ENCODE measurements at places on chromosomes 11 and 22.
A peak's percentile ranks its signal among the peaks of the same experiment; 100 is the strongest.

DNA sequence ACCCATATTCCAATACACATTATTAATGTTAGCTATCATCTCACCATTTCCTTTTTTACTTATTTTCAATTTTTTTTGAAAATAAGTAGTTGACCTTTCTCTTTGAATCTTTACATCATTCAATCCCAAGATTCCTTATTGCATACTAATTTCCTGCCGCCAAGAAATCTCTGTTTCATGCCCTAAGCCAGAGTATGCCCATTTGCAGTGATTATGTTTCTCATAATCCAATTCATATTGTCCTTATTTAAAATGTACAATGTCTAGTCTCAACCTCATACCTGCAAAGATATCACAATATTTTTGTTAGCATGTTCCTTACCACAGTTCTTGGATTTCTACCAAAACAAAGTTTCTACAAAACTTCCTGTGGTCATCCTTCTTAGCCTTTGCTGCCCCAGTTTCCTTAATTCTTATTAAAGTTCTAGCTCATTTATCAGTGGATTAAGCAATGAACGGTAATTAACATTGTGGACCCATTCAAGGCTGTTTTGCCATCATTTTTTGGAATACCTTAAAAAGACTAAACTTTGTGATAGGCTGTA, 75.3 kb downstream of the CD44 start:
- no peak for DNase-seq

- DNase-seq = peak; percentile 94
Observed at GRCh38 chr11:78715639-78716311, 141.1 kb upstream of the NARS2 start.

DNA sequence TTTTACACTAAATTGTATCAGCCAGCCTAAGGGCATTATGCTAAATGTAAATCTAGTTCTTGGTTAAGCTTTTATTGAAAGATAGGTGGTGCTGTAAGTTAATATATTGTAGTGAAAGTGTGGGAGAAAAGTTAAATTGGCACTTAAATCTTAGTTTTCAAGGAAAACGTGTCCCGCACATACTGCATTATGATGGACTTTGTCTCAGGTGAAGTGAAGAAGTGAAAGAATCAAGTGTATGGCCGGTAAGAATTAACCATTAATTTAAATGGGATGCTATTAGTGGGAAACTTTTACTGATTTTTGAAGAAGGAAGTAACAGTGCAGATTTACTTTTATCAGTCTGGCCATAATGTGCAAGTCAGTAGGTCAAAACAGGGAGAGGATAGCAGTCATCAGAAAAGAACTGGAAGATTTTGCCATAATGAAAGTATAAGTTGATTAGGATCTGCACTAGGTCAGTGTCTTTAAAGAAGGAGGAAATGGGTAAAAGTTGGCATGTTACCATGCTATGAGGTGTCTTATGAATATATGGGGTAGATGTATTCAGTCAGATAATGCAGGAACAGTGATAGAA, 81.6 kb downstream of the PDHX start:
- no peak for DNase-seq

DNA sequence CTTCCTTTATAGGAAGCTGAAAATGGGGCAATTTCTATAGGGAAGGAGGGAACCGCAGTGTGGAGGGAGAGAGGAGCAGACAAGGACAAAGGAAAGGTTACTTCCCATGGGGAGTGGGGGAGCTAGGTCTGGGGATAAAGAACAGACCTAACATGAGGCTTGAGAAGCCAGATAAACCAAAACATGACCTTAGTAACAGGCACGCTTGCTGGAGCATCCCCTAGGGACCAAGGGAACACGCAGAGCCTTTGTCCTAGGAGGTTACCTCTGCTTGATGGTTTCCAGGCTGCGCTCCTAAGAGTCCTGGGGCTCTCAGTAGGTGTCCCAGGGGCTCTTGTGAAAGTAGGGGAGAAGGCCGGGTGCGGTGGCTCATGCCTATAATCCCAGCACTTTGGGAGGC, 271.4 kb upstream of the NCAM1 start:
- no peak for DNase-seq

- DNase-seq = no peak
Observed at GRCh38 chr11:95086151-95086550, 3.5 kb upstream of the ENDOD1 start.

- peak; percentile 25 for DNase-seq
Observed at GRCh38 chr11:36311926-36312595, 16.0 kb downstream of the PRR5L start.

DNA sequence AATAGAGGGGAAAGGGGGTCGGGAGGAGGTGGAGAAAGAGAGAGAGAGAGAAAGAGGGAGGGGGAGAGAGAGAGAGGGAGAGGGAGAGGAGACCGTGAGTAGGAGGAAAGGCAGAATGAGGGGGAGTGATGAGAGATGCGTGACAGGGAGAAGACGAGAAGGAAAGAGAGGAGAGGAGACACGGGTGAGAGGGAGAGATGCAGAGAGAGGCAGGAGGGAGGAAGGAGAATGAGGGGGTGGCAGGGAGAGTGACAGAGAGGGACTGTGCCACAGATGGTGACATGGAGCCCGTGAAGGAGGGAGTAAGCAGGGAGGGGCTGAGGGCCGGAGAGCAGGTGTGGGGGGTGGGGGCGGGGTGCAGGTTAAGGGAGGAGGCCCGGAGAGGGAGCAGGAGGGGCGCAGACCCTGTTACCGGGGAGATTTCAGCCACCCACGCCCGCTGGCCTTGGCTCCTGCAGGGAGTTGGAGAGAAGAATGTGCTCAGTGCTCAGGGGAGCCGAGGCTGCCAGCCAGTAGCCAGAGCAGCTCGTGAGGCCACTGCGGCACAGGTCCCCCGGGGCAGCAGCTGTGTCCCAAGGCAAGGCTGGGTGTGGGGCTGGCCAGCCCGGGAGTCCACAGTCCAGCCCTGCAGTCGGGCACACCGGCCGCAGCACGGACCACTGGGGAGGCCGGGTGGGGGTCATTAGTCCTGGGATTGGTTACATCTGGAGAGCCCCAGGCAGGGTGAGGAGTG, at the start of gene SSTR3:
SSTR3 (minus strand) TSS at position 304 of the 733 bp plus-strand sequence. CDS start 4,674 bp downstream, outside the sequence.
- DNase-seq = no peak

- no peak for DNase-seq
Observed at GRCh38 chr11:118703563-118704106, 24.2 kb upstream of the TREH start.

- DNase-seq = no peak
Observed at GRCh38 chr22:20423906-20424551, 13.6 kb downstream of the SCARF2 start.

DNA sequence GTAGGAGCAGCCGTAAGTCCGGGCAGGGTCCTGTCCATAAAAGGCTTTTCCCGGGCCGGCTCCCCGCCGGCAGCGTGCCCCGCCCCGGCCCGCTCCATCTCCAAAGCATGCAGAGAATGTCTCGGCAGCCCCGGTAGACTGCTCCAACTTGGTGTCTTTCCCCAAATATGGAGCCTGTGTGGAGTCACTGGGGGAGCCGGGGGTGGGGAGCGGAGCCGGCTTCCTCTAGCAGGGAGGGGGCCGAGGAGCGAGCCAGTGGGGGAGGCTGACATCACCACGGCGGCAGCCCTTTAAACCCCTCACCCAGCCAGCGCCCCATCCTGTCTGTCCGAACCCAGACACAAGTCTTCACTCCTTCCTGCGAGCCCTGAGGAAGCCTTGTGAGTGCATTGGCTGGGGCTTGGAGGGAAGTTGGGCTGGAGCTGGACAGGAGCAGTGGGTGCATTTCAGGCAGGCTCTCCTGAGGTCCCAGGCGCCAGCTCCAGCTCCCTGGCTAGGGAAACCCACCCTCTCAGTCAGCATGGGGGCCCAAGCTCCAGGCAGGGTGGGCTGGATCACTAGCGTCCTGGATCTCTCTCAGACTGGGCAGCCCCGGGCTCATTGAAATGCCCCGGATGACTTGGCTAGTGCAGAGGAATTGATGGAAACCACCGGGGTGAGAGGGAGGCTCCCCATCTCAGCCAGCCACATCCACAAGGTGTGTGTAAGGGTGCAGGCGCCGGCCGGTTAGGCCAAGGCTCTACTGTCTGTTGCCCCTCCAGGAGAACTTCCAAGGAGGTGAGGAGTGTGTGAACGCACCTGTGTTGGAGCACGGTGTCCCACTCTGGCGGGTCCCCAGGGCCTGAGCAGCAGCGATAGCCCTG, at the start of gene TAGLN:
TAGLN (plus strand) TSS at position 318 of the 863 bp plus-strand sequence. CDS start 3,644 bp downstream, outside the sequence.
- DNase-seq = no peak

GRCh38 chr22:32752816-32753520, 48.5 kb upstream of the TIMP3 start:
- no peak for DNase-seq

DNA sequence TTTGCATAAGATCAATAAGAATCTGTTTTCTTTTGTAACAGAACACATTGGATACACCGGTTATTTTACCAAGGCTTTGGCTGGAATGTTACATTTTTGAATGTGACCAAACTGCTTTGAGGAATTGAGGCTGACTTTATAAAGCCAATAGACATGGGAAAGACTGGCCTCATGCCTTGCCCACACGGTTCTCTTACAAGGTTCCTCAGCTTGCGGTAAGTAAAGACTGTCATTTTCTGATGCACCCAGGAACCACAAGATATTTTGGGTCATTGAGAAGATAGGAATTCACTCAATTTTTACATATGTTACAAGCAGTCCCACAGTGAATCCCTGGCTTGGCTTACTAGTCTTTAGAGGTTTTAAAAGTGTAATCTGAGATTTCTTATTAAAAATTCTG, 23.9 kb downstream of the OR10A6 start:
- DNase-seq = no peak

DNA sequence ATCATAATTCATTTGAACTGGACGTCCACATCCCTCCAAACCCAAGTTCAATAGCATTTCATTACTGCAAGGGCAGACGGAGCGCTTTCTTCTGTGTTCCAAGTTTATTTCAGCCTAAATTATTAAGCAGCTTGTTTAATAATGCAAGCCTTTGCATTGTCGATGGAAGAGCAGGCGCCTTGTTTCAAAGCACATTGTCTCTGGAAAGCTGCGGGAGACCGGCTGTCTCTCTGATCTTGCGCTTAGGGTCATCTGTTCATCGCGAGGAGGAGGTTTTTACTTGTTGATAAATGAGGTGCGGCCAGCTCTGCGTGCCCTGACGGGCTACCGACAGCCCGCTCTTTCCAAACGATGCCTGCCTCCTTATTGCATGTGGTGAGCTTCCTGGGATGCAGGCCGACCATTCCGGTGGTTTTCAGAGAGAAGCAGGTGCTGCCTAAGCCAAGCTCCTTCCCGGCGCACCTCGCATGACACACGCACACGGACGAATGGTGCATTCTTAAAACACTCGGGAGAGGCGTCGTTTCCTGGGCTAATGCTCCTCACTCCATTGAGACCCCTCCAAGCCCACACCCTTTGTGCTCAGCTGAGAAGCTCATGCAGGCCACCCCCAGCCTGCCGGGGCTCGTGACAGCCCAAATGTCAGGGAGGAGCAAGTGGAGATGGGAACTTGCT, 456.9 kb downstream of the BRD1 start:
- no peak for DNase-seq

GRCh38 chr11:70067036-70067435, 11.1 kb upstream of the ANO1 start:
- DNase-seq = no peak

DNA sequence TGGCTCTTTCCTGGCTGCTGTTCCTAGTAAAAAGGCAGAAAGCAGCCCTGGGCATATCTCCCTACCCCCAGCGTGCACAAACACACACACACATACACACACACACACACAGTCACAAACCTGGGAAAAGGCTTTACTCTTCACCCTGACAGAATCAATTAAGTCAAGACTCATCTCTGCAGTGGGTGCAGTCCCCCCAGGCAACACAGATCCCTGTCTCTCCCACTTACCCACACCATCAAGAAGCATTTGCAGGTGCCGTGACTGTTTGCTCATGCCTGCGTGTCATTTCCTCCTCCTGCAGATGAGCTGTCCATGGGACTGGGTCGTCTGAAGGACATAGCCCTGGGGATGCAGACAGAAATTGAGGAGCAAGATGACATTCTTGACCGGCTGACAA, 28.6 kb downstream of the SNAP29 start:
- DNase-seq = no peak

DNA sequence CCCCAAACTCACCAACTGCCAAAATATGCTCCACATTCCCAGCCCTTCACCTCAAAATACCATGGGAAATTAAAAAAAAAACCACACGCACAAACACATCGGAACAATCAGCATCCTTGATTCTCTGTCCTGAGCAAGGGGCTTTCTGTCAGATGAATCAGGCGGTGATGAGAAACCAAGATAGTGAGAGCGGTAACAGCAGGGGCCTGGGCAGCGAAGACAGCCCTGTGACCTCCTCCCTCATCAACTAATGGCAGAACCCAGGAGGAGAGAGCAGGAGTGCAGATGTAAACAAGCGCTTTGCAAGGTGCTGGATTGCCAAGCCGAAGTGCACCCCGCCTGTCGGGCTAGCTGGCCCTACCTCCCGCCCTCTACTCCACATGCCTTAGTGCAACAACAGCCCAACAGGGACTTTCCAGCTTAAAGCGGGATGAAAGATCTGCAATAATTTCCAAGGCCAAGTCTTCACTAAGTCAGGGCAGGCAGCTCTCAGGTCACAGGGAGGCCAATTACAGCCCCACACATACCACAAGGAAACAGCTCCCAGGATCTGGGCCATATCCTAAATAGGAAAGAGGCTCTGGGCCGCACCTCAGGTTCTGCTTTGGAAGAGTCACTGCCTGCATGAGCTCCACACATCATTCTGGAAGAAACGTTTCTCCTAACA, 72.2 kb upstream of the BID start:
- no peak for DNase-seq

Data from SHP77 (cell line).